ENCODE measurements at places on chromosomes 3 and 15.
A peak's percentile ranks its signal among the peaks of the same experiment; 100 is the strongest.

DNA sequence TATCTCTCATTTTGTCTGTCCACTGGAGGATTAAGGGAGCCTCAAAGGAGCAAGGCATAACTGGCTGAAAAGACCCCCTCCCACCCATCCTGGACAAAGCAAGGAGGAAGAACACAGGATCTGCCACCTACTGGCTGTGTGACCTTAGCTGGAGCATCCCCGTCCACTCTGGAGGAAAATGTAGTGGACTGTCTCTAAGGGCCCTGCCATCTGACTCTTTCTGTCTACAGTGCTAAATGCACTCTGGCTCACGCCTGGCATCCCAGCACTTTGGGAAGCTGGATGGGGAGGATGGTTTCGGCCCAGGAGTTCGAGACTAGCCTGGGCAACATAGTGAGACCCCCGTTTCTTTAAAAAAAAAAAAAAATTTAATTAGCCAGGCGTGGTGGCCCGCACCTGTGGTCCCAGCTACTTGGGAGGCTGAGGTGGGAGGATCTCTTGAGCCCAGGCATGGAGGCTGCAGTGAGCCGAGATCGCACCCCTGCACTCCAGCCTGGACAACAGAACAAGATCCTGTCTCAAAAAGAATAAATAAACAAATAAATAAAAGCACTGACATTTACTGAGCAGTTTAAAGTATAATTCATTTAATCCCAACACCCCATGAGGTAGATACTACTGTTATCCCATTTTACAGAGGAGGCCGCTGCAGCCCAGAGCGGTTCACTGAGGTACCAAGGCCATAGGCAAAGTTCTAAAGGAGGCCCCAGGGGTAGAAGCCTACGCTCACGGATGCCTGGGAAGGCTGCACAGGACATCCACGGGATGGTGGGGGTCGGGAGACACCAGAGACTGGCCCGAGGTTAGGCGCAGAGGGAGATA is 1.1 kb downstream of the TBC1D2B start:
- peak; percentile 54 for DNase-seq

GRCh38 chr3:12983319-12983718 is 89.9 kb downstream of the IQSEC1 start:
- DNase-seq = no peak

GRCh38 chr3:50194128-50194902 is 2.9 kb downstream of the GNAT1 start:
- DNase-seq = peak; percentile 50

DNA sequence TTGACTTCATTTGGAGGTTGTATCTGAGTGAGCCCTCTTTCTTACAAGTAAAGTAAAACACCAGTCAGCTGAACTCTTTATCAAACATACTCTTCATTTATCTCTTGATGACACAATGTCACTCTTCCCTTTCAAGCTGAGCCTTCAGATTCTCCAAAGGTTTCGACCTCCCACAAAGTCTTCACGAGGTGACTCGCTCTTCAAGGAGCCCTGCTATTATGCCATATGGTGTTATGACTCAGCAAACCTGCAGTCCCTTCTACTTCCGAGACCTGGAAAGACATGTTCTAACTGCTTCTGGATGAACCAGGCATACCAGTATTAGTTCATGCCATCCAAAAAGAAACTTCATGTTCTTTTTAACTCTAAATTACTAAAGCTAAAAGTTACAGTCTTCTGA is 23.1 kb downstream of the AADAC start:
- peak; percentile 82 for DNase-seq

GRCh38 chr3:135781026-135781815 is 184.3 kb upstream of the PPP2R3A start:
- DNase-seq = no peak

- DNase-seq = peak; percentile 59
These were observed 358.4 kb upstream of the NR2F2 start for GRCh38 chr15:95972041-95972553.
